T47D (cell line): ENCODE measurements at places on chromosomes 12 and 14.

- DNase-seq = no peak
Observed at GRCh38 chr12:49365542-49365941, 1.7 kb upstream of the SPATS2 start.

GRCh38 chr12:114968727-114969126 lies 284.8 kb upstream of the TBX3 start:
- DNase-seq = no peak

- DNase-seq = peak; percentile 45
Observed at GRCh38 chr14:75884198-75884611, 97.6 kb downstream of the TGFB3 start.

- DNase-seq = no peak
Observed at GRCh38 chr12:6860116-6860515, 7.2 kb upstream of the TPI1 start.

GRCh38 chr12:84756961-84757360 lies 155.6 kb downstream of the SLC6A15 start:
- no peak for DNase-seq

DNA sequence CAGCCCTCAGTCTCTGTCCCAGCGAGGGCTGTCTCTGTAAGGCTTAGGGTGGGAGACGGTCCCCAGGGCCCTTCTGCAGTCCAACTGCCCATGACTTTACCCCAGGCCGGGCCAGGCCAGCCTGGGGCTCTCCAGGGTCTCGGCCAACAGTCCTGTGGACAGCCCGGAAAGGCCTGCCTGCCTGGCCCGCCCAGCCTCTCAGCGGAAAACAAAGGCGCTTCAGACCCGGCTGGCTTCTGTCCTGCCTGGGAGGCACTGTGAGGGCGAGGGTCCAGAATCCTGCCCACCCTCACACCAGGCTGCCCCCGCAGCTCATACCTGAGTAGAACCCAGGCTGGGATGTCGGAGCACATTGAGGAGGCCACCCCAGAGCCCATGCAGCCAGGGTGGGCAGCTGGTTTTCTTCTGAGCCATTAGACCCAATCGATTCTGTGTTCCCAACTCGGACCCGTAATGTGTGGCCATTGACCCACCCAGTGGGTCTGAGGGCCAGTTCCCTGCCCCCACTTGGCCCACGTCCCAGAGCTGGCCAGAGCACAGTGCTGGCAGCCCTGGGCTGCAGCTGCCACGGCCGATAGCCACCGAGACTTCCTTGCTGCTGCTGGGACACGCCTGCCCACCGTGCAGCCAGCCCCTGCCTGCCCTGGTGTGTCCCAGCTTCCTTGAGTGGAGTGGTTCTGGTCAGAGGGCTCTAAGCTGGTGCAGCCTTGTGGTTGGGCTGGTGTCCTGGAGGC lies 1.6 kb downstream of the CRIP2 start:
- peak; percentile 65 for DNase-seq

DNA sequence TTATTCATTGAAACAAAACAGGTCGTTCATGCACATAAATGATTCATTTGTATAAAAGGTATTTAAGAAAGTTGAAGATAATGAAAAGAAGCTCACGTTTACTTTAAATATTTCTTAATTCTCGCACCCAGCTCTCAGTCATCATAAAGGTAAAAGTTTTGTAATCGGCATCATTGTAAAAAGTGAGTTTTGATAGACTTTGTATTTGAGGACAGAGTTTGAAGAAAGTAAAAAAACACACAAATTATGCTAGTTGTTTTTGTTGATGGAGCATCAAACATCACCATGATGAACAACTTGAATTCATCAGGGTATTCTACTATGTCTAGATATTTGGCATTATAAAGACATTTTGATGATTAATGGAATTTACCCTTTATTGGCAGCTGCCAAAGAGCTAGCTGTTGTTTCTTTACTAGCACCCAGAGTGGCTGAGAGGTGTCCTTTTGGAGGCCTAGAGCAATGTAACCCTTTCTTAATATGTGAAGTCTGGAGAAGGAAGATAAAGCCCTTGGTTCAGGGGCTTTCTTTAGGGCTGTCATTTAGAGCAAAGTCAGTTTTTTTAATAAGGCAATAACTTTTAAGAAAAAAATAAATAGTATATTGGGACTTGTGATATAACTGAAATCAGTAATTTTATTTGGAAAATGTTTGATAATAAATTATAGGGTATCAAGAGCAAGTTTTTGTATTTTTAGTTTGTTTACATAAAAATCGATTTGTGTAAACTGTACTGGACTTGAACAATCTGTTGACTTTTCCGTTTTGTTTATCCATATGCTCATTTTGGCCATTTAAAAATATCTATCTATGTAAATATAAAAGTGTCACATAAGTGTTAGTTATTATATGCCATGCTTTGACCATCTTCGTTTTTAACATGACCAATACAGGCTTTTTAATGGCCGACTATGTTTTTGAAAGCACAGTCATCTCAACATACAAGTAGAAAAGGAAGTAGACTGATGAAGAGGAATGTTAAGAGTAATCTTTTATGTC lies 7.4 kb downstream of the GLRX5 start:
- DNase-seq = no peak

DNA sequence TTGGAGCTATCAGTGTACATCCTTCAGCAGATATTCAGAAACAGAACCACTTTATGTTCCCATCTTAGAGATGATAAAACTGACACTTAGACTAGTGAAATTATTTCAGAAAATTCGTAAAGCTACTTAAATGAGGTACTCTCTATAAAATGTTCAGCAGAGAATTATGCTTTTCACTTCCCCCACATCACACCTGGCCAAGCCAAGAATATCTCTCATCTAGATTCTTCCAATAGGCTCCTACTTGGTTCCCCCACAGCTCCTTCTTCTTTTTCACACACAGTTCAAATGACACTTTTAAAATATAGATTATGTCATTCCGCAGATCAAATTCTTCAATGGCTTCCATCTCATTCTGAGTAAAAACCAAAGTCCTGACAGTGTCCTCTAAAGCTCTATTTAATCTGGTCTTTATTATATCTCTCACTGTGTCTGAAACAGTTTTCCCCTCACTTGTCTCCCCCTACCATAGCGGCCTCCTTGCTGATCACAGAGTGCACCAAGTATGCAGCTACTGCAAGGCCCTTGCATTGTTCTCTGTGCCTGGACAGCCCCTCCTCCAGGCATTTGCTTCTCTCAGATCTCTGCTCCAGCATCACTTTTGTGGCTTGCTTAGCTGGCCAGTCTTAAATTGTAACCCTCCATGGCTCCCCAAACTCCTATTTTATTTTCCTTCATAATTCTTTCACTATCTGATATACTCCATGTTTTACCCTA lies 736.8 kb upstream of the USP15 start:
- no peak for DNase-seq

GRCh38 chr12:30999723-31000122 lies 73.2 kb downstream of the TSPAN11 start:
- DNase-seq = no peak

DNA sequence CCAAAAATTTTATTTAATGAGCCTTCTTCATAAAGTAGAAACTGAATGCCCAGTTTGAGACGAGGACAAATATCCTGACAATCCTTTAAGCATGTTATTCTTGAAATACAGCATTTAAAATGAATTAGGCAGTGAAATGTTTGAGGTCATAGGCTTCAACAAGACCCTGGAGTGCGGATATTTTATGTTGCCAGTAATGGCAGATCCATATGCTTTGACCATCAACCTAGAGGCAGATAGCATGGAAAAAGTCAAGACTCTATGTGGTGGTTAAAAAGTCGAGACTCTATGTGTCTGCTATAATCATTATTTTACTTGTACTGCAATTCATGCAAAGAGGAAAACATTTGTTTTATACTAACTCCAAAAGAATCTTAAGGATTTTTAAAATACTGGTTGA lies 2.0 kb upstream of the MAP4K5 start:
- no peak for DNase-seq

- DNase-seq = no peak
Observed at GRCh38 chr12:74752215-74752614, 214.6 kb downstream of the ATXN7L3B start.

- no peak for DNase-seq
Observed at GRCh38 chr14:100673807-100674154, 52.9 kb upstream of the DLK1 start.

- DNase-seq = no peak
Observed at GRCh38 chr14:95043732-95044462, 113.4 kb downstream of the DICER1 start.

GRCh38 chr14:20855652-20856291 lies 35.4 kb upstream of the RNASE3 start:
- peak; percentile 88 for DNase-seq

- no peak for DNase-seq
Observed at GRCh38 chr14:95871531-95871930, 5.1 kb upstream of the TUNAR start.

GRCh38 chr14:105885561-105886320 lies 359.4 kb downstream of the TMEM121 start:
- DNase-seq = no peak

DNA sequence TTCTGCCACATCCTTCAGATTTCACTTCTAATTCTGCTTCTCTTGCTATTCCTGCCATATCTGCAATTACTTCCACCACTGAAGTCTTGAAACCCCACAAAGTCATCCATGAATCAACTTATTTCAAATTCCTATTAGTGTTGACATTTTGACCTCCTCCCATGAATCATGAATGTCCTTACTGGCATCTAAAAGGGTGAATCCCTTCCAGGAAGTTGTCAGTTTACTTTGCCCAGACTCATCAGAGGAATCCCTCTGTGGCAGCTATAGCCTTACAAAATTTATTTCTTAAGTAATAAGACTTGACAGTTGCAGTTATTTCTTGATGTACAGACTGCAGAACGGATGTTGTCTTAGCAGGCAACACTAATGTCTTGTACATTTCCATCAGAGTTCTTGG lies 162.9 kb downstream of the PCNX1 start:
- no peak for DNase-seq

- DNase-seq = no peak
Observed at GRCh38 chr12:66061076-66061475, 69.5 kb downstream of the LLPH start.

- DNase-seq = no peak
Observed at GRCh38 chr14:92631098-92631497, 117.3 kb downstream of the LGMN start.

GRCh38 chr14:50520947-50521815 lies 11.2 kb downstream of the MAP4K5 start:
- DNase-seq = no peak

- no peak for DNase-seq
Observed at GRCh38 chr12:50287271-50287670, 4.0 kb upstream of the LIMA1 start.

DNA sequence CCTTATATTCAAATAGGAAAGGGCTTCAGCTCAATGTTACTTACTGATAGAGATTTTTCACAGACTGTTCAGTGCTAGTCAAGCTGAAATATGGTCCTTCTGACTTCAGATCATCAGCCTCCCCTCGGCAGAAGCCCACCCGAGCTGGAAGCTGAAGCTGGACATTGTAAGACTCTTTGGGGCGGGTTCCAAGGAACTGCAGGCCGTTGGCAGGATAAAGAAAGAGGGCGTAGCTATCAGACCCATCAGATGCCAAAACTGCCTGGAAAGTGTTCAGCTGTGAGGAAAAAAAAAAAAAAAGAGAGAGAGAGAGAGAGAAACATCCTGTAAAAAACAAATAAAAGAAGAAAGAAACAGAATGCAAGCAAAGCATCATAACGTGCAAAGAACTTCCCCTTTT lies 8.8 kb downstream of the NID2 start:
- no peak for DNase-seq

GRCh38 chr12:26205941-26206340 lies 10.6 kb downstream of the SSPN start:
- no peak for DNase-seq

DNA sequence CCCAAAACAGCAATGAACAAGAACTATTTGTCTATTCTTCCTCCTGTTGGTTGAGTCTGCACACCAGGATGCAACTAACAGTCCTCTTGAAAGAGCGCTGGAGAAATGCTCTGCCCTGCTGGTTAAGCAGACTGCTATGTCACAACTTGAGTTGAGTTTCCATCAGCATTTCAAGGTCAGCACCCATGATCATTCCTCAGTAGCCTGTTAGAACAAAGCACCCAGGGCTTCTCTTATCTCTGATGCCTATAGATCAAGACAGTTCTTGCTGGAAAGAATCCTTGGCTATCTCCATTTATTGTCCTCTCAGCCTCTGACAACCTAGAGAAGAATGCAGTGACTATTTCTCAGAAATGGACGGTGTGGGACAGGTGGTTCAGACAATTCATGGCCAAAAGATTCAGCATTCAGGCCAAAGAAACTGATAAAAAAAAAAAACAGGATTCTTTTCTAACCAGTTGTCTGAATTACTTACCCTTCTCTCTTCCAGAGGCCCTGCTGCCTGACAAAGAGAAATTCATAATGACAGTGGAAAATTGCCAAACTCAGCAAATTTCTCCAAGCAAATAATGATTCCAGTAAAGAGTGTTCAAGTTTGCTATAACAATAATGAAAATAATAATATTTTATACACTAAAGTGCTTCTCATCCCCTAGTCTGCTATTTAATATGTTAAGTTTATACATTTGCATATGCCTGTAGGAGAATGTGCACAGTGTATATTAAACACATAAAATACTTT lies 306.7 kb downstream of the EMP1 start:
- DNase-seq = no peak

DNA sequence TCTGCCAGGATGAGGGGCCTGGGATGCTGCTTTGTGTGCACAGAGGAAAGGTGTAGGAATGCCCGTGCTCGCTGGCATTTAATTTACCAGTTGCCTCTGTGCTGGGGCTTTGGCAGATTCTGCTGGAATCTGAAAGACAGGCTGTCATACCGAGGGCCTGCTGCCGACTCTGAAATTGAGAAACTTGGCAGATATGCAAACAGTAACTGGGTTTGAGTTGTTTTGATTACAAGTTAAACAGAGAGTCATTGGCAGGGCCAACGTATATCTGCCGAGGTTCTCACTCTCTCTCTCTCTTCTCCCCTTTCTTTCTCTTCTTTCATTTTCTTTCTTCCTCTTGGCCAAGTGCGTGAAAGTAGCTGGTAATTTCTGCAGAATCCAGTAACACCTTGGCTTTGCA lies 618.7 kb downstream of the VRK1 start:
- peak; percentile 15 for DNase-seq

GRCh38 chr12:100273782-100274181 lies 6.8 kb downstream of the SCYL2 start:
- no peak for DNase-seq

DNA sequence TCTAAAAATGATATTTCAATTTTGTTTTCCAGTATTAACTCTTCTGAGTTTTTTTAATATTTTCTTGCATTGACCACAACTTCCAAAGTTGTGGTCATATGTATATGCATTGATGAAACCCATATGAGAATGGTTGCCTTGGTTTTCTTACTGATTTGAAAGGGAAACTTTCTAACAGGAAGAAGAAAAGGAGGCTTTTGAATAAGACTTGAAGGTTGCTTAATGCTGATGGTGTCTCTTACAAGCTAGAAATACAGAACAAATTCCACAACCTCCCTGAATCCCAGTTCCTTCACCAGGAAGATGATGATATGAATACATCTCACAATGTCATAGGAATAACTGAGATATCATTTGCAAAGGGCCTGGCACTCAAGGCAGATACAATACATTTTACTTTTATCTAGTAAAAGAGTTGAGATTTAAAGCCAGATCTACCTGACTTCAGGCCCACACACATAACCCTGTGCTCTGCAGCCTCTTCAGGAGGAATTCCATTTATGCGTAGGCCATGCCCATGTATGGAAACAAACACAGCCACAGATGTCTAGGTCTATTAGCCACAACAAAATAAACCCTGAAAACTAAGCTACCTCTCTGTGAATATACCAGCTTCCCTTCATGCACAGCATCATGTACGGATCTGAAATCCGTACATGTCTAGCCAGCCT lies 165.4 kb upstream of the PLEKHG7 start:
- no peak for DNase-seq

GRCh38 chr12:125121106-125121505 lies 55.9 kb downstream of the AACS start:
- DNase-seq = no peak
